ENCODE measurements at places on chromosomes 7 and 10. TPM values are rescaled to one million over a fixed set of nuclear protein-coding genes. Genes with fewer than 3 reads are reported as not detected.

Gene HOXA2
- total RNA-seq: 1.0 TPM

Gene GLI3
- total RNA-seq: 6.4 TPM

Gene UPP1
- total RNA-seq: 9.0 TPM

Gene PSD
- total RNA-seq: 5.3 TPM

Gene COL13A1
- total RNA-seq: 6.4 TPM

Gene SEMA3E
- total RNA-seq: 2.0 TPM

Gene EPDR1
- total RNA-seq: 43.4 TPM

Gene EGR2
- total RNA-seq: 2.1 TPM

Gene GPR37
- total RNA-seq: 20.6 TPM

Gene GIMAP7
- not detected for total RNA-seq

Gene LOXL4
- 52.6 TPM for total RNA-seq

Gene NKX1-2
- not detected for total RNA-seq

Gene TFEC
- under 0.01 TPM for total RNA-seq

Gene ATOH7
- not detected for total RNA-seq

Gene DYNC1I1
- 0.17 TPM for total RNA-seq

Gene AKAP9
- 30.8 TPM for total RNA-seq

Gene CREB5
- 3.1 TPM for total RNA-seq

Gene ACTL6B
- not detected for total RNA-seq

Gene PLXNA4
- 1.2 TPM for total RNA-seq

Gene NANOS1
- total RNA-seq: 1.2 TPM

Gene PTN
- 13.9 TPM for total RNA-seq

Gene GPR146
- 3.3 TPM for total RNA-seq

Gene FAM131B
- 3.8 TPM for total RNA-seq

Gene MYL7
- not detected for total RNA-seq

Gene PRPS1L1
- not detected for total RNA-seq

Gene GIMAP1
- total RNA-seq: under 0.01 TPM

Gene FAM237B
- total RNA-seq: not detected

Gene FEZF1
- total RNA-seq: not detected

Gene GBX1
- not detected for total RNA-seq

Gene VSTM4
- 4.4 TPM for total RNA-seq

Gene MDH2
- total RNA-seq: 29.5 TPM

Gene PTPN20
- 0.33 TPM for total RNA-seq

Gene KIF11
- 8.9 TPM for total RNA-seq

Gene SPAM1
- not detected for total RNA-seq

Gene SPAG6
- total RNA-seq: under 0.01 TPM

Gene SFTPA1
- not detected for total RNA-seq

Gene TMEM196
- total RNA-seq: not detected

Gene ELFN1
- total RNA-seq: 0.51 TPM

Gene VWA2
- total RNA-seq: under 0.01 TPM

Gene PAX2
- total RNA-seq: not detected

Gene MYH16
- total RNA-seq: not detected

Gene KNDC1
- total RNA-seq: 0.50 TPM
